ENCODE measurements at places on chromosomes 3 and 15.

DNA sequence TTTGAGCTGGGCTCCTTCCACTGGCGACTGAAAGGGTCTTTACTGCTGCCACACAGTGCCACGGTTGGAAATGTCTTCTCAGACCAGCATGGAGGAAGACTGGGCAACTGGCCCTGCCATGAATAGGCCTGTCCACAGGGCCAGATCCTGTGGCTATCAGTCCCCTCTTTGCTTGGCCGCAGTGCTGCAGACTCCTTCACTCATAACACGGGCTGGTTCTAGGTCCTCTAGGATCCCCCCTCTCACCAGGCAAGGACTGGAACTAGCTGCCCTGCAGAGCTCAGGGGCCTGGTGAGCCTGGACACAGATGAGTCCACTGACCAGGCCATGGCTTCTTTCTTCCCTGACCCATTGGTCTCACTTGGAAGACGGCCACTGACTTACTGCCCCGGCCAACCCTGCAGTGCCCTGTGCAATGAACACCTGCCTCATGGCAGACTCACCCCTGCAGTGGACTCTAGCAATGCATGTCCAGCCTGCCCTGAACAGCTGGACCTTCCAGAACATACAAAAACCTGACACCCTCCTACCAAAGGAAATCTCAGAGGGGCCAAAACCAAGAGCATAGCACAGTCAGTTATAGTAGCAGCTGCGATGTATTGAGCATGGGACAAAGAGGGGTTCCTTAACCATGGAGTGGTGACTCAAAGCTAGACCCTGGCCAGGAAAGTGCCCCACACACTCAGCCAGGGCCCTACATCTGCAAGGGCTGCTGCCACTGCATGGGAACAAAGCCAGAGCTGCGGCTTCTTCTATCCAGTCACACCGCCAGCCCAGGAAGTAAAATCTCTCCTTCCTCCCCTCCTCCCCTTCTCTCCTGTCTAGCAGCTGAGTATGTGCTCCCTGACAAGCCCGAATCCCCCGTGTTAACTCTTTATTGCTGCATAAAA, 72.1 kb upstream of the ITGA11 start:
- H3K4me1 ChIP-seq = peaks cover 13% of the 10 kb centered on the region
- peaks cover 2% of the 10 kb centered on the region for H3K27me3 ChIP-seq
- H3K36me3 ChIP-seq = no peaks in the 10 kb centered on the region
- DNase-seq = peak; percentile 45

GRCh38 chr3:113825090-113825489, 13.5 kb upstream of the GRAMD1C start:
- no peak overlapping the region for H3K27ac ChIP-seq
- no peak for DNase-seq
- no peaks in the 10 kb centered on the region for H3K36me3 ChIP-seq

GRCh38 chr3:121557426-121557934, 10.3 kb upstream of the ARGFX start:
- DNase-seq = no peak
- H3K4me1 ChIP-seq = no peaks in the 10 kb centered on the region
- H3K4me3 ChIP-seq = no peak overlapping the region

GRCh38 chr15:38904298-38904697, 339.7 kb upstream of the RASGRP1 start:
- no peak overlapping the region for H3K27ac ChIP-seq
- H3K4me3 ChIP-seq = no peak overlapping the region
- no peaks in the 10 kb centered on the region for H3K36me3 ChIP-seq
- no peaks in the 10 kb centered on the region for H3K27me3 ChIP-seq
- H3K4me1 ChIP-seq = no peaks in the 10 kb centered on the region

GRCh38 chr3:42149975-42150374, 58.8 kb downstream of the TRAK1 start:
- no peaks in the 10 kb centered on the region for H3K4me1 ChIP-seq
- no peak overlapping the region for H3K4me3 ChIP-seq
- H3K27me3 ChIP-seq = no peaks in the 10 kb centered on the region
- H3K36me3 ChIP-seq = no peaks in the 10 kb centered on the region
- DNase-seq = no peak
- H3K27ac ChIP-seq = no peak overlapping the region

- no peak overlapping the region for H3K27ac ChIP-seq
- no peaks in the 10 kb centered on the region for H3K36me3 ChIP-seq
- no peaks in the 10 kb centered on the region for H3K27me3 ChIP-seq
These were observed 560.0 kb upstream of the CFAP20DC start for GRCh38 chr3:59609657-59610348.

- H3K36me3 ChIP-seq = no peaks in the 10 kb centered on the region
- H3K27me3 ChIP-seq = peaks cover 3% of the 10 kb centered on the region
- no peak overlapping the region for H3K4me3 ChIP-seq
- no peak overlapping the region for H3K27ac ChIP-seq
- no peak for DNase-seq
These were observed 69.3 kb upstream of the SMAD3 start for GRCh38 chr15:66996094-66996493.

GRCh38 chr3:18069568-18069967, 327.1 kb upstream of the TBC1D5 start:
- no peaks in the 10 kb centered on the region for H3K27me3 ChIP-seq
- no peaks in the 10 kb centered on the region for H3K36me3 ChIP-seq
- peaks cover 21% of the 10 kb centered on the region for H3K4me1 ChIP-seq
- no peak overlapping the region for H3K4me3 ChIP-seq
- DNase-seq = no peak
- H3K27ac ChIP-seq = no peak overlapping the region

DNA sequence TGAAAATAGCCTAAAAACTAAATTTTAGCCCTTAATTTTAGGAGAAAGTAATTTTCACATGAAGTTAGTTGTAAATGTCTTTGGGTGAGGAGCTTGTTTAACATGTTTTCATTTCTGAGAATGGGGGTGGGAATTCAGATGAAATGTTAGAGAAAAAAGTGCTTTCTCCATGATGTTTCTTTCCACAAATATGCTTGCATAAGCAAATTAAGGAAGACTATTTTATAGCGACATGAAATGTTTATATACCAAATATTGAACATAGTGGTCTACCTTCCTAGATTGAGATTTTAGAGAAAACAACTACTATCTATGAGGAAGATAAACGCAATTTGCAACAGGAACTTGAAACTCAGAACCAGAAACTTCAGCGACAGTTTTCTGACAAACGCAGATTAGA, 13.0 kb upstream of the RPLP1 start:
- H3K4me3 ChIP-seq = no peak overlapping the region
- no peak for DNase-seq
- H3K4me1 ChIP-seq = no peaks in the 10 kb centered on the region
- H3K27me3 ChIP-seq = no peaks in the 10 kb centered on the region

GRCh38 chr3:107845380-107846278, 245.2 kb downstream of the CD47 start:
- H3K4me1 ChIP-seq = no peaks in the 10 kb centered on the region
- H3K27me3 ChIP-seq = no peaks in the 10 kb centered on the region
- no peak overlapping the region for H3K27ac ChIP-seq
- H3K4me3 ChIP-seq = no peak overlapping the region
- no peak for DNase-seq
- no peaks in the 10 kb centered on the region for H3K36me3 ChIP-seq

DNA sequence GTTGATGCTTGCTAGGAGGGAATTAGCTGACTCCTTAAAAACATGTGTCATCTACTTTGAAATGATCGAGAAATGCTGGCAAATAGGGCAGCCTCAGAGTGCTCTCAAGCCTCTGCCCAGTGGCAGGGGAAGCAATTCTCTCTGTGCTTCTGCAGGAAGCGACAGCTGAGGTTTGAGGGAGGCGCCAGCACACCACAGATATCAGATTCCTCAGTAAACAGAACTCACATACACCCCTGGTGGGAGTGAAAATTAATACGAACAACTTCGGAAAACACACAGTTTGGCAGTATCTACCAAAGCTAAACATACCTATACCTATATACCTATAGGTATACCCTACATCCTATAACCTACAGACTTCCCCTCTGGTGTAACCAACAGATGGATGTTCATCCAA, 61.3 kb downstream of the NSMCE3 start:
- no peaks in the 10 kb centered on the region for H3K4me1 ChIP-seq
- H3K4me3 ChIP-seq = no peak overlapping the region
- no peaks in the 10 kb centered on the region for H3K36me3 ChIP-seq
- H3K27ac ChIP-seq = no peak overlapping the region
- no peak for DNase-seq
- peaks cover 3% of the 10 kb centered on the region for H3K27me3 ChIP-seq

DNA sequence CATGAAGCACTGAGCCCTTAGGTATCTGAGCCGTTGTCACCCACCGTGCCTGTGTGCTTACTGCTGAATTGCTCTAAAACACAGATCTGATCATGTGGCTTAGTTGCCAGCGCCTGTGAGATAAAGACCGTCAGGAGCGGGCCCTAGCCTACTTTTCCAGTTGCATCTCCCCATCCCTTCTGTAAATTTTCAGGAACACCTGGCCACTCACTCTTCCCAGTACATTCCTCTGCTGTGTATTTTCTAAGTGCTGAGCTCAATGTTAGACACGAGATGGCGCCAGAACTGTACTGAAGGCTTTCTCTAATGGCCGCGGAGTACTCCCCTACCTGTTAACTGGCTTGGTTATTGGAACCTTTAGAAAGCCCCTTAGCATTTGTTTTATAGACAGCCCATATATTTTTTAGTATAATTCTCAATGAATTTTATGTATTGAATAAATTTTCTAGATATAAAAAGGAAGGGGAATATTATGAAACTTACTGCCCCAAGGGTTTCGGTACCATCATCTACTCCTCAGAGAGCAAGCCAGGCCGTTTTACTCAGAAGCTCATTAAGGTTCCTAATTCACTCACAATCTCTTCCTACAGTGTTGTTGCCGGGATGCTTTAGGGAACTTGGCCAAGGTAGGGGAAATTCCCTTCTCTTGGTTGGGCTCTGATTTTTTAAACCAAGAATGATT, 16.7 kb upstream of the WNT7A start:
- H3K27ac ChIP-seq = no peak overlapping the region
- H3K36me3 ChIP-seq = no peaks in the 10 kb centered on the region
- peak; percentile 66 for DNase-seq
- peaks cover 17% of the 10 kb centered on the region for H3K4me1 ChIP-seq
- peak overlapping the region; percentile 57 for H3K4me3 ChIP-seq

DNA sequence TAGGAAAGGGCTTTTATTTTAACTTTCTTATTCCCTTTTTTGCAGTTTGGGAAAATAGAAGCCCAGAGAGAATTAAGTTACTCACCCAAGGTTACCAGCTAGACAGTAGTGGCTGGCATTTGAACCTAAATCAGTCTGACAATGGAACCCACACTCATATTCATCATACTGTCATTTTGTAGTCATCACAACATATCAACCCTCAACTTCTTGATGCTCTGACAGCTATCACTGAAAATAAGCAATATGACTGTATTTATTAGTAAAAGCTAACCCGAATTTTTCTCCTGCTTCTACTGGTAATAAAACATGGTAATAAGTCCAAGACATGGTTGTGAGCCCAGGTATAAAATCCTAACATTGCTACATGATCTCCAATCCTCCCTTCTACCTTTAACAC, 585.8 kb upstream of the UBE2E2 start:
- H3K4me3 ChIP-seq = no peak overlapping the region
- H3K27ac ChIP-seq = no peak overlapping the region
- no peaks in the 10 kb centered on the region for H3K4me1 ChIP-seq
- H3K36me3 ChIP-seq = no peaks in the 10 kb centered on the region
- DNase-seq = no peak

- H3K27ac ChIP-seq = no peak overlapping the region
- DNase-seq = peak; percentile 32
- H3K4me3 ChIP-seq = no peak overlapping the region
- H3K4me1 ChIP-seq = no peaks in the 10 kb centered on the region
- no peaks in the 10 kb centered on the region for H3K36me3 ChIP-seq
These were observed 40.5 kb downstream of the DPPA2 start for GRCh38 chr3:109275702-109276293.

GRCh38 chr3:116474032-116474780, 28.9 kb upstream of the LSAMP start:
- no peaks in the 10 kb centered on the region for H3K36me3 ChIP-seq
- no peaks in the 10 kb centered on the region for H3K4me1 ChIP-seq
- no peak overlapping the region for H3K4me3 ChIP-seq
- no peak for DNase-seq

DNA sequence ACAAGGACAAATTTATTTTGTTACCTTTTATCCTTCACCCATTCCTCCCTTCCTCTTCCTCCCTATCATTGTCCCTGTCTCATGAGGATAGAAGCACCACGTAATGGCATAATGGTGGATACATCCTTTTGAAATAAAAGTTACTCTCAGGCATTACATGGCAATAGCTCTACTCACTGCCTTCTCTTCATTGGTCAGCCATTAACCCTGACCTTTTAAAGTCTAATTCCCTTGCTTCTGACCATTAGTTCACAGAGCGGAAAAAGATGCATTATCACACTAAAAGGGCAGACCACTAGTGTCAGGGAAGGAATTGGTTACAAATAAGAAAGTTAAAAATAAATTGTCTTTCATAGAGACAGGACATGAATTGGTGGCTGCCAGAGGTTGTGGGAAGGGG, 54.6 kb upstream of the EIF1B start:
- no peaks in the 10 kb centered on the region for H3K36me3 ChIP-seq
- DNase-seq = no peak
- no peak overlapping the region for H3K27ac ChIP-seq
- no peaks in the 10 kb centered on the region for H3K4me1 ChIP-seq
- no peak overlapping the region for H3K4me3 ChIP-seq

DNA sequence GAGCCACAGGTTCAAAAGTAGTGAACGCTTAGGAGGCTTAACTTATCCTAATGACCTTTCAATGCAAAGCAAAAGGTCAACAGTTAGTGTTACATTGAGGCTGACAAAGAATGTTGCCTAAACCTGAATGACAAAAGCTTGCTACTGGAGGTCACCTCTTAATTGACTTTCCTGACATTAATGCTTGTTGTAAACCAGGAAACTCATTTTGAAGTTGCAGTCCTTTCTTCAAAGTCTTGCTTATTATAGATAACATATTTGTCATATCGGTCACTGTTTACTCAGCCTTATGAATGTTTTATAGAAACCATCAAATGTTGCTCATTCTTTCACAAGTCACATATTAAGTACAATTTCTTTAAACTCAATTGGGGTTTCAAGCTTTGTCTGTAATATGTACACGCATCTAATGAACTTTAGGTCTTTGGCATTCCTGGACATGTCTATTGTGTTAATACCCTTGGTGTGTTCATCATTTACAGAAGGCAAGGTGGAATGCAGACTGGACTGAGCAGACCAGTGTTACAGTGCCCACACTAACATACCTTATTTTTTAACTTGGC, 488.2 kb upstream of the NECTIN3 start:
- no peak overlapping the region for H3K4me3 ChIP-seq
- no peaks in the 10 kb centered on the region for H3K27me3 ChIP-seq
- H3K4me1 ChIP-seq = peaks cover 9% of the 10 kb centered on the region
- H3K27ac ChIP-seq = no peak overlapping the region
- no peaks in the 10 kb centered on the region for H3K36me3 ChIP-seq

DNA sequence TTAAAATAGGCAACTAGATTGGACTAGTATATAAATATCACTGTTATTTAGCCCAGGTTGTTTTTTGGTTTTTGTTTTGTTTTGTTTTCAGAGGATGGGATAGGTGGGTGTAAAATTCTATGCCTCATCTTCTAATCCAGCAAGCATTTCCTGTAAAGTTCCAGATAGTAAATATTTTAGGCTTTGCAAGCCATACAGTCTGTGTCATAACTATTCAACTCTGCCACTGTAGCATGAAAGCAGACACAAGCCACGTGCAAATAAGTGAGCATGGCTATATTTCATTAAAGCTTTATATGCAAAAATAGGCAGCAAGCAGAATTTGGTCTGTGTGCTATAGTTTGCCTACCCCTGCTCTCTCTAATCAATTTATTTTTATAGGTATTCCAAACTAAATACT, 657.3 kb upstream of the TGFBR2 start:
- H3K36me3 ChIP-seq = no peaks in the 10 kb centered on the region
- H3K27ac ChIP-seq = no peak overlapping the region
- no peak overlapping the region for H3K4me3 ChIP-seq
- no peak for DNase-seq

- H3K36me3 ChIP-seq = no peaks in the 10 kb centered on the region
- H3K27me3 ChIP-seq = no peaks in the 10 kb centered on the region
- no peak overlapping the region for H3K27ac ChIP-seq
- 0 out of 2 replicates have a peak, but pooled peaks cover 6% of the 10 kb centered on the region for H3K4me1 ChIP-seq
- no peak overlapping the region for H3K4me3 ChIP-seq
- DNase-seq = no peak
These were observed 162.9 kb upstream of the STT3B start for GRCh38 chr3:31369637-31370379.
